SK-N-SH treated with all-trans-retinoic acid at 6 μM for 48 hours (cell line): ENCODE measurements at places on chromosomes 5 and 9.

DNA sequence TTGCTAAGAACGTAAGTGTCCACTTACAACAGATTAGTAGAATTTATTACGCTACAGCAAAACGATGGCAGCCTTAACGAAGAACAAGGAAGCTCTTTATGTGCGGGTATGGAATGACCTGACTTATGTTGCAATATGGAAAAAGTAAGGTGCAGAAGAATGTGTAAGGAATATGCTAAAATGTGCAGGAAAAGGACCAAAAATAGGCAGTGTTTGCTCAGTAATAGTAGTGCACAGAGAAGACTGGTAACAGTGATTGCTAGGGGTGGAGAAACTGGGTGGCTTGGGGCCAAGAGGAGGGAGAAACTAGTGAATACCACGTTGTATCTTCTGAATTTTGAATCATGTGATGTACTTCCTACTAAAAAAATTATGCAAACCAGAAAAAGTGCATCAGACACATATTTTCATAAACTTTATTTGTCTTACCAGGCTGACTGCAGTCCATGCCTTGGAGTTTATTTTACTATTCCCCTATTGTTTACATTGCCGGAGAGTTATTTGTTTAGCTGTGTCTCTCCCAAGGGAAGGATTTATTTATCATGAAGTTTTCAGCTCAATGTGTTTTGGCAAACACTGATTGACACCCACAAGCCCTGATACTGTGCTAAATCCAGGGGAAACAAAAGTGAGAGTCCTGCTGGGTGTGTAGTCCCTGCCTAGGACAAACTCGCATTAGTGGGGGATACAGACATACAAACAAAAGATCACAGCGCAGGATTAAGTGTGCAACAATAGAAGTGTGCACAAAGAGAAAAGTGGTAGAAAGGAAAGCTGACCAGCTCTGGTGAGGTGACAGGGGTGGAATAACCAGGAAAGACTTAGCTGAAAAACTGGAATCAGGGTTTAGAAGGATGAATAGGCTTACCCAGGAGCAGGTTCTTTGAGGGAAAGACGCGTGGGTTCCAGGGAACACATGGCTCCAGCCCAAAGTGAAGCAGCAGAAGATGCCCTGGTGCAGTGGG is 34.0 kb upstream of the ZNF484 start:
- no peak for ATAC-seq

DNA sequence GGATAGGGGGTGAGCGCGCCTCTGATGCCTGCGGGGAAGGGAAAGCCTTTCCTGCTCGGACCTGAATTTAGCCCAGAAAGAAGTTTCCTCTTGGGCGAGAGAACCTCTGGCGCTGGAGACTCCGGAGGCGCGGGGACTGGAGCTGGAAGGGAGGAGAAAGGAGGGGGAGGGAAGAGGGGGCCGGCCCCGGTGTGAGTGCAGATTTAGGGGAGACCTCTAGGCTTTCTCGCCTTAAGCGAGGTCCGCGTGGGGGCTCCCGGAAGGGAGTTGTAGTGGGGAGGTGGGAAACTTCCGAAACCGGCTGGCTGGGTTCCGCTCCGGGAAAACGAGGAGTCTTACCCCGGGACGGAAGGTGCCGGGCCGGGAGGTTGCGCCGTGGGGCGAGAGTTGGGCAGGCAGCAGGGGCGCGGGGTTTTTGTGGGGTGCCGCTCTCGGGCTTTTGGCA is 1.3 kb downstream of the PCSK5 start:
- ATAC-seq = no peak

DNA sequence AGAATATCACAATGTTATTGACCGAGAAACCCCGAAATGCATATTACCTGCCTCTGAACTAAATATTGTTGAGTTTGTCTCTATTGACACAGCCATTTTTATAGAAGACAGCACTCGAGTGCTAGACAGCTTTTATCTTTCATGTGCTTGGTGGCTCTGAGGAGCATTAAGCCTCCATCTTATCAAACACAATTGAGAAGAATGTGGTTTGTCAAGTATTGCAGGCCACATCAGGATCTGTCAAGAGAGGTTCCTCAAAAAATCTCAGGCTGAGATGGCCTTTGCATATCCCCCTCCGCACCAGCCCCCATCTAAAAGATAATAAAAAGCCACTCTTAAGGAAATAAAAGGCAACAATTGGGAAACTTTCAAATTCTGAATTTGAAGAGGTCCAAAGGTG is 284.8 kb downstream of the DENND1A start:
- ATAC-seq = no peak

DNA sequence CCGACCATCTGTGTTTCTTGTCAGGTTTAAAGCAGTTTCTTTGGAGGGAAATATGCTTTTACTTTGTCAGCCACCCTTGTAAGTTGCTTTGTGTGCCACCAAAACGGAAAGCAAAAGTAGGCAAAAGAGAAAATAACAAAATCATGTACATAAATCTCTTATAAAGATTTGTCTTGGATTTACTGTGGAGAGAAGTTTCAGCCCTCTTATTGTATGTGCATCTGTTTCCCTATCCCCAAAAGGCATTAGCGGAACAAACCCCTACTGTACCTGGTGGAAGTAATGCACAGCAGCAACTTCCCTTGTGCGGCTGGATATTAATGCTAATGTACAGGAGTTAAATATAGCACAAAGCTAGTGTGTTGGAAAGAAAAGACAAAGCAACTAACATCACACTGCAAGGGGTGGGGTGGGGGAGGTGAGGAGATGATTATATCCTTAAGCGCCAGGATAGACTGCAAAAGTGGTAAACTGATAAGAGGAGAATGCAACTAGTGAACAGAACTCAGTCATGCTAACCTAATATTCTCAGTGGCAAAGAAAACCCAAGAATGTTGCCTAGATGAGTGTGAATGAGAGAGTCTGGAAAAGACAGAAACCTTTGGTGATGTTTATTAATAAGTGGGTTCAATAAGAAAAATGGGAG is 396.5 kb upstream of the MEF2C start:
- ATAC-seq = no peak

DNA sequence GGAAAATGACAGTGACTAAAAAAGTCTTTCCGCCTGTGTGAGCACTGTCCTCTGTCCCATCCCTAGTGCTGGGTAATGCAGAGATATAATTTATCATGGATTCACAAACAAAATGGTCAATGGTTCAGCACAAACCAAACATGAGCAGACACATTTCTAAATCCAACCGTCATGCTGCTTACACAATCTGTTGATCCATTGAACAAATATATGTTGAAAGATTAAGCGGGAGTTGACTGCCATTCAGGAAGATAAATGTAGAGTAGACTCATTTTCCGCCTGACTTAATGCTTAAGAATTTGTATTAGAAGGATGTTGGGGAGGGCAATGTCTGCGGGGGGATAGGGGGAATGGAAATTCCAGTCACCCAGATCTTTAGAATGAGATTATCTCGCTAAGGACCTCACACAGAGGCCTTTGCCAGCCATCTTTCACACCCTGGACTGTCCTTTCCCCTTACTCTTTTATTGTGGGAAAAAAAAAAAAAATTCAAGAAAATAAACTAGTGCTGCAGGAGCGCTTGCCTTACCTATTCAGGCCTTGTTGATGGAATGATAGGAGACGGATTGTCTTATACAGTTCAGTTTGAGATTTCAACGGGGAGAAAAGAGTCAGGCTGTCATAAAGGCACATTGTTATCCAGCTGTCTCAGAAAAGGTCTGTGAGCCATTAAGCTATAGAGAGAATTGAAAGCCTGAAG is 153.7 kb downstream of the TLE1 start:
- ATAC-seq = peak; percentile 52
